ENCODE measurements at places on chromosomes 16 and 17.

GRCh38 chr17:70905796-70906195 is 736.5 kb downstream of the KCNJ2 start:
- DNase-seq: peak; percentile 5

- DNase-seq: no peak
Observed at GRCh38 chr16:76444832-76445231, 167.6 kb downstream of the CNTNAP4 start.

DNA sequence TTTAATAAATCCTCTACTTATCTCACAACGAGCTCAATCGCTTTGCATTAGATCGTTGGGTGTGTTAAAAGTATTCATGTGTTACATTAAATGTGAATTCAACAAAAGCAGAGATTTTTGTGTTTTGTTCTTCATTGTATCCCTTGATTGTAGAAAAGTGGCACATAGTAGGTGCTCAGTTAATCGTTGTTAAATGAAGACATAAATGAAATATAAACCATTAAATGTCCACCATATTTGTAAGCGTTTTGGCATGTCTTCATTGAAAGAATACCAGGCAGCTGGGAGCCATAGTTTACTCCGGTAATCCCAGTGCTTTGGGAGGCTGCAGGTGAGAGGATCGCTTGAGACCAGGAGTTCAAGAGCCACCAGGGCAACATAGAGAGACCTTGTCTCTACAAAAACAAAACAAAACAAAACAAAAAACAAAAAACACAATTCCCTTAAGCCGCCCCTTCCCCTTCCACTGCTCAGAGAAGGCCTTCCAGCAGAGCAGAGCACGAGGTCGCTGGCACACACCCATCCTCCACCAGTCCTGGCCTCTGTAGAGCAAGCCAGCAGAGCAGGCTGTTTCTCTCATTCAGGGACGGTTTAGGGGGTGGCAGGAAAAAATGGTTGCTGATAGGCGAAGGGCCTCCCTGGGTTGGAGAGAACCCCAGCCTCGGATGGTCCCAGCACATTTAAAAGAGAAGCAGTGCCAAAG is 673 bp upstream of the CHD9 start:
- peak; percentile 62 for DNase-seq

DNA sequence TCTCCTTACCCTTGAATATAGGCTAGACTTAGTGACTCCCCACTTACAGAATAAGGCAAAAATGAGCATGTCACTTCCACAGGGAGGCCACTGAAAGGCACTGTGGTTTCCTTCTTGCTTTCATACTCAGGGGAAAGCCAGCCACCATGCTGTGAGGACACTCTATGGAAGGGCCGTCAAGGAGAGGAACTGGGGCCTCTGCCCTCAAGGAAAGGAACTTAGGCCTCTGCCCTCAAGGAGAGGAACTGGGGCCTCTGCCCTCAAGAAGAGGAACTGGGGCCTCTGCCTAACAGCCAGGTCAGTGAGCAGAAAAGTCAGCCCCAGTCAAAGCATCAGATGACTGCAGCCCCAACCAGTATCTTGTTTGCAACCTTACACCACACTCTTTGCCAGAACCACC is 30.1 kb downstream of the VPS35 start:
- peak; percentile 48 for DNase-seq

DNA sequence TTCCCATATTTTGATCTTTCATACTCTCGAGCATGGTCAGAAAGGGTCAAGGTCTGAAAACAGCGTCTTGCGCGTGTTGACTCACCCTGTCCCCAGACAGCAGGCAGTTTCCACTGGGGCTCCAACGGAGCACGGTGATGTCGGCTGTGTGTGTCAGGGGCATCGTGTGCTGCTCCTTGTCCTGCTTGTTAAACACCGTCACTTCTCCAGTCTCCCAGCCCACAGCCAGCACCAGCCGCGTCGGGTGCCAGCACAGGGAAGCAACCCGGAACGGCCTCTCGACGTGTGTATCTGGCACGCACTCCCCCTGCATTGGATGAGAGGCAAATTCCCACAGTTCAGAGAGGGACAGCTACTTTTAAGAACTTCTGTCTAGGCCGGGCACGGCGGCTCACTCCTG is 9.6 kb downstream of the IFT140 start:
- DNase-seq: no peak

- no peak for DNase-seq
Observed at GRCh38 chr17:71933306-71933705, 187.5 kb upstream of the SOX9 start.

DNA sequence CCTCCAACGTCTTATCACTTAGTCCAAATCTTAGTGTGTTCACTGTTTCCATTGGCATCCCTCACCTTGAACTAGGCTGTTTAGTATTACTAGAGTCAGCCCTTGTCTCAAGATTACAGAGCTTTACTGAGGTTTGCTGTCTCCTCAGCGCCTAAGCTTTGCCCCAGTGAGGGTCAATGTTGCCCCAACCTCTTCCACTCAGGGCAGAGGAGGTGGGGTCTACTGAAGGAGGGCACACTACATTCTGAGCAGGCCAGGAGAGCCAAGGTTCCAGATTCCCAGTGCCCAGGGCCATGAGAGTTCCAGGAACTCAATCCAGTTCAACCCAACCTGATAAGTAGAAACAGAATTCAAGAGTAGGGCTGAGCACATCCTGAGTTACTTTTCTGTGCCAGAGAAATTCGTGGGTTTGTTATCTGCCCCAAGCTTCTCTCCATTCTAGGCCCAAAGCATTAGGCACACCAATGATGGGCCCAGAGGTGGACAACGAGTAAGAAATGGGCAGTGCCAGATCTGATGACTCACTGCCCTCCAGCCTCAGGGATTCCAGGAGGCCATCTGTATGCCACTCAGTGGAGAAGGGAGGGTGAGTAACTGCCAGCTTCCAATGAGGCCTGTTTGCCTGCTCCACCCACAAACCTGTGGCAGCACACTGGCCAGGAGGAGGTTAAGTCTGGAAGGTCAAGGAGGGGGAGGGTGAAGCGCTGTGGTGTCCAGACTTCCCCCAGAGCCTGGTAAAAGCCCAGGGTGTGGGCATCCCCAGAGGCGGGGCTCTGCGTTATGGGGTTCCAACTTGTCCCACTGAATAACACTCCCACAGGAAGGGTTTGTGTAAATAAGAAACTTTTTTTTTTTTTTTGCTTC is 8.2 kb downstream of the TUBG2 start:
- no peak for DNase-seq

- DNase-seq: no peak
Observed at GRCh38 chr17:49325980-49326379, 36.1 kb downstream of the ZNF652 start.

GRCh38 chr16:19382887-19383816 is 34.5 kb upstream of the TMC5 start:
- DNase-seq: no peak

DNA sequence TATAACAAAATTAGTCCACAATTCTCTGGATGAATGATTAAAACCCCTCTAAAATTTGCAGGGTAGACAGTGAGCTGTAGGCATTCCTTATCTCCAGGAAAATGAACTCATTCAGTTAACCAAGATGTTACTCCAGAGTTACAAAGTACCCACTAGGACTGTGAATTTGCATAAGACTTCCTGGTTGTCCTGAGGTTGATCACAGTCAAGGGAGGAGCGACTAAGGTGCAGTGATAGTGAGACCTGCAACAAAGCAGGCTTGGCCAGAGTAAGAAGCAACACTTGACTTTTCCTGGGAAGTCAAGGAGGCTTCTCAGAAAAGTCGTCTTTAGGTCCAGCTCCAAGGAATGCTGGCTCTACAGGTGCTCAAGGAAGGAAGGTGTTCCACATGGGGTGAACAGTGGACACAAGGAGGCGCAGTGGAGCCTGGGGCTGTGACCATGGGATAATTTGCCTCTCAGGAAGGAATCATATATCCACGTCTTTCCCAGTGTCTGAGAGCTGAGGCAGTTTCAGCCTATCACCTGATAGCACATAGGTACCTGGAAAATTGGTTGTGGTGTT is 821.1 kb upstream of the EEF2KMT start:
- DNase-seq: no peak

GRCh38 chr16:47045459-47045858 is 72.0 kb upstream of the DNAJA2 start:
- DNase-seq: no peak

- no peak for DNase-seq
Observed at GRCh38 chr17:16944334-16945135, 27.4 kb downstream of the TNFRSF13B start.

DNA sequence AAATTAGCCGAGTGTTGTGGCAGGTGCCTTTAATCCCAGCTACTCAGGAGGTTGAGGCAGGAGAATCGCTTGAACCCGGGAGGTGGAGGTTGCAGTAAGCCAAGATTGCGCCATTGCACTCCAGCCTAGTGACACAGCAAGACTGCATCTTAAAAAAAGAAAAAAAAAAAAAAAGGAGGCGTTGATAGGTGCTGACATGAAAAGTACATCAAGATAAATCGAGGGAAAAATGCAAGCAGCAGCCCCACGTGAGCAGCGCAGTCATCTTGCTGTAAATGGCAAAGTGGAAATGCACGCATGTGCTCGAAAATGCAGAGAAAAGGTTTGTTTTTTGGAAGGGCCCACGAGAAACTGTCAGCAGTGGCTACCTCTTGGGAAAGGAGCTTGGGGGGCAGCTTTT is 20.9 kb downstream of the MXRA7 start:
- DNase-seq: no peak

DNA sequence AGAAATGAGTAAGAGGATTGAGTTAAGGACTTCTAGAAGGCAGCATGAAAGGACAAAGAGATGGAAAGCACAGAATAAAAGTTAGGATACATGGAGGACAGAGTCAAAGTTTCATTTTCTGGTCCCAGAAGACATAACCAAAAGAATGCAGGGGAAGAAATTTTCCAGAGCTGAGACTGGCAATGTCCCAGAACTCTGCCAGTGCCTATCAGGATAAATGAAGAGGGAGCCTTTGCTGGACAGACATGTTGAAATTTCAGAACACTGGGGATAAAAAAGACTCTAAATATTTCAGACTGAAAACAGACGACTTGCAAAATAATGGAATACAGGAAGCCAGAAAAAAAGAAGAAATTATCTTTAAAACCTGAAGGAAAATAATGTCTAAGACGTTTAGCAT is 55.7 kb downstream of the NT5M start:
- DNase-seq: no peak

GRCh38 chr17:80087346-80088265 is 13.8 kb upstream of the GAA start:
- no peak for DNase-seq

DNA sequence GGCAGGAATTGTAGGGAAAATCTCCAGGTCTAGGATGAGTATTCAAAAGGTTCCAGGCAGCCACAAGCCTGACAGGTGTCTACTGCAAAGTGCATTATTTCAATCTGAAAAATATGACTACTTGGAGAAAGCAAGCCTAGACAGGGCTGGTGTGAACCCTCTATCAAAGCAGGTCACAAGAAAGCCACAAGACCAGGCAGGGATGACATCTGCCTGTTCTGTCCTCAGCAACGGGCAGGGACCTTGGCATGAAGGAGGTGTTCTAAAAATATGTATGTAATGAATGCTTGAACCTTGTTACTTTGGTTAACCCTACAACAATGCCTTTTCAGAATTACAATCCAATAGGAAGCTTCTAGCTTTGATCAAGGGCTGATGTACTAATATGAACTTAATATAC is 1.2 kb upstream of the COX6A2 start:
- DNase-seq: no peak

GRCh38 chr17:3959921-3960601 is 4.2 kb downstream of the ATP2A3 start:
- DNase-seq: no peak

DNA sequence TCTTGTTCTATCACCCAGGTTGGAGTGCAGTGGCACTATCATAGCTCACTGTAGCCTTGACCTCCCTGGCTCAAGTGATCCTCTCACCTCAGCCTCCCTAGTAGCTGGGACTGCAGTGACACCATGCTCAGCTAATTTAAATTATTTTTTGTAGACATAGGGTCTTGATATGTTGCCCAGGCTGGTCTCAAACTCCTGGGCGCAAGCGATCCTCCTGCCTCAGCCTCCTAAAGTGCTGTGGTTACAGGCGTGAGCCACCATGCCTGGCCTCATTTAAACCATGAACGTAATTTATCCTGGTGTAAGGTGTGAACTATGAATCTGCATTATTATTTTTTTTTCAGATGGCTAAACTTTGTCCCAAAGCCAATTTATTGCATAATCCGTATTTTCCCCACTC is 37.3 kb downstream of the LAT start:
- no peak for DNase-seq

Measured in hematopoietic multipotent progenitor cell (in vitro differentiated cells).